Gastroesophageal sphincter (tissue), 4 donors: ENCODE measurements at places on chromosomes 2 and 18. TPM values are rescaled to one million over a fixed set of nuclear protein-coding genes. Genes with fewer than 3 reads are reported as not detected.
A peak's percentile ranks its signal among the peaks of the same experiment; 100 is the strongest.

Gene MTIF2
- total RNA-seq: 21.6 TPM

Gene HMSD
- not detected for total RNA-seq

Gene TNFAIP6
- total RNA-seq: 12.5 TPM

Gene MDH1B
- total RNA-seq: 0.77 TPM

Gene SNRPD1
- 7.6 TPM for total RNA-seq

Gene GCKR
- total RNA-seq: not detected

Gene C1QL2
- not detected for total RNA-seq

- peak; percentile 52 for ATAC-seq
These were observed 1.5 kb downstream of the CACNB4 start for GRCh38 chr2:152097290-152097800.

GRCh38 chr2:239035361-239035814, 187.5 kb downstream of the TWIST2 start:
- peak; percentile 72 for ATAC-seq

GRCh38 chr18:23099621-23100020, 35.7 kb upstream of the CABLES1 start:
- ATAC-seq: no peak

GRCh38 chr2:40108851-40109250, 329.8 kb upstream of the THUMPD2 start:
- no peak for ATAC-seq

- ATAC-seq: no peak
These were observed 163.7 kb downstream of the LTBP1 start for GRCh38 chr2:33110461-33110860.

DNA sequence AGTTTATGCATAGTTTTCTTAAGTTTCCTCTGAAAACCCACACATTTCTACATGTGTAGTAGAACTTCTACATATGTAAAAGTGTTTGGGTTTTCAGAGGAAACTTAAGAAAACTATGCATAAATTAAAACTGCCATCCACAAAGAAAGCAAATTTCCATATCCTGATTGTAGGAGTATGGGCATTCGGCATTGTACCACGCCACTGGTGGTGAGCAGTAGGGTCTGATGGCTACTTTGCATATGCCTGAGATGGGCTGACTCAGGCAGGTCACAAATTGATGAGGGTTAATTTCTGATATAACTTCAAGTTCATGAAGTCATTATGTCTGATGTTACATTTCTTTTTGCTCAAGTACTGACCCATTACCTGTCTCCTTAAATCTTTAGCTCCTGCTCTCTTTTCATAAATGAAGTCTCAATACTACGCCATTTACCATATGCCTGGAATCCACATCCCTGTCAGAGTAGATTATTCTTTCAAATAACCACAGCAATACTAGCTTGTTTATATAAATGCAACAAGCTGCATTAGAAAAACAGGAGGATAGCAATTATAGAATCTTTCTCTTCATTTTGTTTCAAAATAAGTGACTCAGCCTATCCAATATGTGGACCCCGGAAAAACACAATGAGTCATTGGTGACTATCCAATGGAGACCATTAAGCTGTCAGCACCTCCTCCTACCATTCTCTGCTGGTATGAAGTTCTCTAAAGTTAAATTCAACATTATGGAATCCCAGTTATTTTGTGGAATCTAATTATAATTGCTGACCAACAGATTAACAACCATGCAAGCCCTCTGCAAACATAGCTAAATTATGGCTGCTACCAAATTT, 355.2 kb upstream of the UBE2E3 start:
- ATAC-seq: no peak

DNA sequence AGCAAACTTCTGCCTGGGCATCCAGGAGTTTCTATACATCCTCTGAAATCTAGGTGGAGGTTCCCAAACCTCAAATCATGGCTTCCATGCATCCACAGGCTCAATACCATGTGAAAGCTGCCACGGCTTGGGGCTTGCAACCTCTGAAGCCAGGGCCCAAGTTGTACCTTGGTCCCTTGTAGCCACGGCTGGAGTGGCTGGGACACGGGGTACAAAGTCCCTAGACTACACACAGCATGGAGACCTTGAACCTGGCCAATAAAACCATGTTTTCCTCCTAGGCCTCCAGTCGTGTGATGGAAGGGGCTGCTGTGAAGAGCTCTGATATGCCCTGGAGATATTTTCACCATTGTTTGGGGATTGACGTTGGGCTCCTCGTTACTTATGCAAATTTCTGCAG, 43.4 kb upstream of the GALNT13 start:
- no peak for ATAC-seq
